Testis (tissue), 5 donors: ENCODE measurements at places on chromosomes 16 and 17. TPM values are rescaled to one million over a fixed set of nuclear protein-coding genes. Genes with fewer than 3 reads are reported as not detected.

The CD7 gene
- 0.55 TPM for total RNA-seq

The HOXB6 gene
- 2.0 TPM for total RNA-seq

The RUNDC1 gene
- 18.5 TPM for total RNA-seq

The MT4 gene
- not detected for total RNA-seq

The OR3A3 gene
- total RNA-seq: not detected

The ABCA10 gene
- 13.6 TPM for total RNA-seq

The CDH13 gene
- 1.2 TPM for total RNA-seq

The MILR1 gene
- total RNA-seq: 3.1 TPM

DNA sequence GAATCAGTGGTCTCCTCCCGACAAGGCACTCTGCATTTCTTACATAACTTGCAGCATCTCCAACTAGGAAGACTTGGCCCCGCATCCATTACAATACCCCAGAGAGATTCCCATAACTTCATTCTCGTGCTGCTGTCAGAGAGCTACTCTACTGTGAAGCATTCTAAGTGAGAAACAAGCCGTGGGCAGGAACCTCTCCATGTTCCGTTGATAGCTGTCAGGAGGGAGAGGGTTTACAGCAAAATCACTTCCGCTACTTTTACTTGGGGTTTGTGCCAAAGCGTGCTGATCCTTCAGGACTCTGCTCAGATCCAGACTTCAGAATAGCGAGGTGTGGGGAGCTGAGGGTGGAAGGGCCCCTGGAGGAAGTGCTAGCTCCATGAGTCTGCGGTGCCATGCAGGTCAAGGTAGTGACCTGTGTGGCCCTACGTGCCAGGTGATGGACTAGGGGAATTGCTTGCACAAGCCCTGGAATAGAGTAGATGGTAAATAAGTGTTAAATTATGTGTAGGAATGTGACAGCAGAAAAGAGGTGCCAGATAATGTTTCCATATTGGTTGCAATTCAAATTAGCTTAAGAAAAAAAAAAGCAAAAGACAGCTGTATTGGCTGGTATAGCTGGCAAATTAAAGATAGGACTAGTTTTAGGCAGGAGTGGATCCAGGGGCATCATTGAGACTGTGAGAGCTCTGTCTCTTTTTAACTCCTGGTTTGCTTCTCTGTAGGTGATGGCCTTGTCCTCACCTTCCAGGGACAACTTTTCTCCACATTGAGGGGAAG, 358.5 kb upstream of the ERCC4 start:
- H3K27ac ChIP-seq: no peak overlapping the region
- H3K27me3 ChIP-seq: no peaks in the 10 kb centered on the region
- no peak overlapping the region for H3K4me3 ChIP-seq
- no peaks in the 10 kb centered on the region for H3K36me3 ChIP-seq
- H3K4me1 ChIP-seq: no peaks in the 10 kb centered on the region

- H3K4me3 ChIP-seq: no peak overlapping the region
- no peak for DNase-seq
- H3K27ac ChIP-seq: no peak overlapping the region
- H3K27me3 ChIP-seq: no peaks in the 10 kb centered on the region
These were observed 21.5 kb upstream of the EEF2K start for GRCh38 chr16:22184615-22184968.

GRCh38 chr16:28283798-28284577, 8.3 kb upstream of the SBK1 start:
- H3K27ac ChIP-seq: no peak overlapping the region
- no peaks in the 10 kb centered on the region for H3K27me3 ChIP-seq
- no peak overlapping the region for H3K4me3 ChIP-seq
- no peaks in the 10 kb centered on the region for H3K4me1 ChIP-seq
- no peaks in the 10 kb centered on the region for H3K36me3 ChIP-seq
- DNase-seq: no peak

DNA sequence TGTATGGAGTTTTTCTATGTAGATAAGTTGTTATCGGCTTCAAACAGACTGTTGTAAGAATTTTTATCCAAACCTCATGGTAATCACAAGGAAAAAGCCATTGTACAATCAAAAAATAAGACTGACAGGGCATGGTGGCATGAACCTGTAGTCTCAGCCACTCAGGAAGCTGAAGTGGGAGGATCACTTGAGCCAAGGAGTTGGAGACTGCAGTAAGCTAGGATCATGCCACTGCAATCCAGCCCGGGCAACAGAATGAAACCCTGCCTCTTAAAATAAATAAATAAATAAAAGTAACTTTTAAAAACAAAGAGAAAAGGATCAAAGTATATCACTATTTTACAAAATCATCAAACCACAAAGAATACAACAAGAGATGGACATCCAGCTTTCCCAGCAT, 14.4 kb downstream of the OR1A1 start:
- no peaks in the 10 kb centered on the region for H3K27me3 ChIP-seq
- DNase-seq: no peak
- H3K4me1 ChIP-seq: no peaks in the 10 kb centered on the region
- H3K4me3 ChIP-seq: no peak overlapping the region
- no peaks in the 10 kb centered on the region for H3K36me3 ChIP-seq

DNA sequence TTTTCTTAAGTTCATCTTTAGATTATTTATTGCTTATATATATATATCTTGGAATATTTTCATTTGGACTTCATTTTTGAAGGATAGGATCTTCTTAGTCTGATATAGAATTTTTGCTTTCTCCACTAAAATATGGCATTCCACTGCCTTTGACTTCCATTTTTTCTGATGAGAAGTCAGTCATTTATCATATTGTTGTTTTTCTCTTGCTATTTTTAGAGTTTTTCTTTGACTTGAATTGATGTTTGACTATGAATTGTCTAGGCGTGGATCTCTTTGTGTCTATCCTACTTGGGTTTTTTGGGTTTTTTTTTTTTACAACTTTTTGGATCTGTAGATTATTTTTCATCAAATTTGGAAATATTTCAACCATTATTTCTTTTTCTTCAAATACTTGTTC, 67.7 kb downstream of the NLK start:
- DNase-seq: no peak
- no peaks in the 10 kb centered on the region for H3K36me3 ChIP-seq
- H3K4me3 ChIP-seq: no peak overlapping the region

DNA sequence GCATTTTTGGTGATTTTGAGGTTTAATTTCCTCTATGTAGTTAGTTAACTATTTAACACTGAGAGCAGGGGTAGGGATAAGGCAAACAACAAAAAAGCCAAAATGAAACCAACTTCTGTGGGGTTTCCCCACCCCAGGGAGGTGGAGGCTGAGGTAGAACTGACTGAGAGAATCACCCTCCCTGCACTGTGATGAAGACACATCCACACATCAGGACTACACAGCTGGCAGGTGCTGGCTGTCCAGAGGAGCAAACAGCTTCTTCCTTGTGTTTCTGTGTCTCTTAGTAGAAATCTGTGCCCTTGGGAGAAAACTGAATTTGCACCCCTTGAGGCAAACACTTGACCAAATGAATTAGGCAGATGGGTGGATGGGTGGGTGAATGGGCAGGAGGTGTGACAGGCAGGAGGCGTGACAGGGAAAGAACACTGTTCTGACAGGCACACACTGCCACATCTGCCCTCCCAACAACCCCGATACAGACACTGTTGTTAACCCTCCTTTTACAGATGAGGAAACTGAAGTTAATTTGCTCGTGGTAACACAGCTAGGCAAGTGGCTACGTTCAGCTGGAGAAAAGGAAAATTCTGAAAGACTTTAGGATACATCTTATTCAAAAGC, 62.9 kb upstream of the AMZ2 start:
- H3K27me3 ChIP-seq: no peaks in the 10 kb centered on the region
- H3K27ac ChIP-seq: no peak overlapping the region
- H3K4me3 ChIP-seq: no peak overlapping the region
- no peaks in the 10 kb centered on the region for H3K36me3 ChIP-seq

- H3K4me3 ChIP-seq: no peak overlapping the region
- H3K27me3 ChIP-seq: no peaks in the 10 kb centered on the region
- H3K36me3 ChIP-seq: no peaks in the 10 kb centered on the region
- no peaks in the 10 kb centered on the region for H3K4me1 ChIP-seq
These were observed 18.5 kb upstream of the APRT start for GRCh38 chr16:88830258-88830657.

DNA sequence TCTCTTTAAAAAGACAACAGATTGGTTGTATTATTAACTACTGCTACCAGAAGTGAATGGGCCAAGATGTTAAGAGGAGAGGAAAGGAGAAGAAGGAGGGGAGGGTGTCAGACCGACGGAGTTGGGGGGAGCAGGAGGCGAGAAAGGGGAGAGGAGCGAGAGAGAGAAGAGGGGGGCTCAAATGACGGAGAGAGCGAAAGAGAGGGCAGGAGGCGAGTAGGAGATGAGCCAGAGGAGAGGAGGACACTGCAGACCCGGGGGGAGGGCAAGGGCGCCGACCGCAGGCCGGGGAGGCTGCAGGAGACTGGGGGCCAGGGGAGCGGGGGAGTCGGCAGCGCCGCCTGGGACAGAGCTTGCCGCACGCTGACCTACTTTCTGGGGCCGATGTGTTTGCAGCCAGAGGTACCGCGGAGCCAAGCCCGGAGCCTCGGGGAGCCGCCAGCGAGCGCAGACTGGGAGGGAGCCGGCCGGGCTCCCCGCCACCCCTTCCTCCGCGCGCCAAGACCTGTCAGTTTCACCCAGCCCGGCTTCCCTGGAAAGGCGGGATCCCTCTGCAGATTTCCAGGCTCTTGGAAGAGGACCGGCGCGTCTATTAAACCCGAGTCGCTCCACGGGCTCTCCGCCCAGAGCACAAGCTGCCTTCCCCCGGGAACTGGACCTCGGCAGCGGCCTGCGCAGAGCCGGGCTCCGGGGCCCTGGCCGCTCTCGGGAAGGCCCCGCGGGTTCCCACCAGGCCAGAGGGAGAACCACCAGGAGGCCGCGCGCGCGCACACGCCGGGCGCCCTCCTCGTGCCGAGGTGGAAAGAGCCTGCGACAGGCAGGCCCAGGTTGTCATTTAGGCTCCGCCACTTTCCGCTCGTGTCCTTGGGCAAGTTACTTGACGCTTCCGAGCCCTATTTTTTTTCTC, 74.6 kb downstream of the CMC2 start:
- peak; percentile 86 for DNase-seq
- H3K27ac ChIP-seq: peak overlapping the region; percentile 67

DNA sequence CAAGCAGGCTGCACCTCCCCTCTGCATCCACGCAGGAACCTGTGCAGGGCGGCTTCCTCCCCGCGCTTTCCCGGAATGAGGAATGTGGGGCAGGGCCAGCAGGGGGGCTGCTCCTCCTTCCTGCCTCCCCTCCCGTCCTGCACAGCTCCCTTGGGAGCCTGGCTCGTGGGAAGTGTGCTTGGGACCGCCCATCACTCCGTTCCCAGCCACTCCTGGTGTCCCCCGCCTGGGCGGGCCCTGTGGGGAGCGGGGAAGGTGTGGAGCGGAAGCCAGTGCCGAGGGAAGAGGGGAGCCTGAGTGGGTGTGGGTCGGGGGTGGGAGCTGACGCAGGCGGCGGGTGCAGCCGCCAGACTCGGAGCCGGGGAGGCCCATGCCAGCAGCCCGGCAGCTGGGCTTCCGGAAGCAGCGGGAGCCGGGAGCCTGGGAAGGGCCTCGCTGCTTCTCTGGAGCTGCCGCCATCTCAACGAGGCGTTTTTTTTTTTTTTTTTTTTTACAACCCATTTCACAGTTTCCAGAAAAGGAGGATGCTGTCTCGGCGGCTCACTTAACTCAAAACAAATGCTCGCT, 24.1 kb downstream of the BAHCC1 start:
- DNase-seq: peak; percentile 60
- H3K27ac ChIP-seq: peak overlapping the region; percentile 47
- peaks cover 56% of the 10 kb centered on the region for H3K4me1 ChIP-seq
- no peaks in the 10 kb centered on the region for H3K27me3 ChIP-seq
- no peak overlapping the region for H3K4me3 ChIP-seq

GRCh38 chr17:55420067-55420775, 1.4 kb downstream of the MMD start:
- H3K4me3 ChIP-seq: peak overlapping the region; percentile 79
- no peaks in the 10 kb centered on the region for H3K27me3 ChIP-seq
- no peak for DNase-seq
- H3K27ac ChIP-seq: peak overlapping the region; percentile 89
- no peaks in the 10 kb centered on the region for H3K36me3 ChIP-seq

DNA sequence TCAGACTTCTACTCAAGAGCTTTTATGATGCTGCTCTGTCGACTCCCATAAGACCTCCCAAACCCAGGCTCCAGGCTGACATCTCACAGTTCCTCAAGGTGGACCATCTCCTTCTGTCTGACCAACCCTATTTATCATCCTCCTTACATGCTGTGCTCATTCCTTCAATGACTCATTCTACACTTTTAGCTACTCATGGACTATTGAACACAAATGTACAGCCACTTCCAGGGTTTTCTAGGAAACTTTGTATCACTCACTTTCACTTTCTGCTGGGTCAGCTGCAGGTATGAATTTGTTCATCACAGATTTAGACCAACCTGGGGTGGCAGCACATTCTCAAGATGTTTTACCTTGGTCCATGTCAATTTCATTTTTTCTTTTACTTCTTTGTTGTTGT, 162.4 kb upstream of the FAM20A start:
- H3K27ac ChIP-seq: no peak overlapping the region
- no peaks in the 10 kb centered on the region for H3K27me3 ChIP-seq
- peaks cover 8% of the 10 kb centered on the region for H3K4me1 ChIP-seq
- H3K4me3 ChIP-seq: no peak overlapping the region
- no peaks in the 10 kb centered on the region for H3K36me3 ChIP-seq
- no peak for DNase-seq

- no peaks in the 10 kb centered on the region for H3K27me3 ChIP-seq
- DNase-seq: no peak
- no peak overlapping the region for H3K27ac ChIP-seq
- no peak overlapping the region for H3K4me3 ChIP-seq
- peaks cover 9% of the 10 kb centered on the region for H3K4me1 ChIP-seq
- no peaks in the 10 kb centered on the region for H3K36me3 ChIP-seq
These were observed 22.9 kb downstream of the COPZ2 start for GRCh38 chr17:48014595-48015111.

- H3K4me1 ChIP-seq: peaks cover 6% of the 10 kb centered on the region
- no peak overlapping the region for H3K4me3 ChIP-seq
These were observed 61.2 kb downstream of the USP32 start for GRCh38 chr17:60330731-60331130.

GRCh38 chr16:24372824-24373223, 116.7 kb downstream of the CACNG3 start:
- no peaks in the 10 kb centered on the region for H3K36me3 ChIP-seq
- H3K27ac ChIP-seq: no peak overlapping the region
- H3K4me1 ChIP-seq: no peaks in the 10 kb centered on the region
- H3K4me3 ChIP-seq: no peak overlapping the region
- H3K27me3 ChIP-seq: no peaks in the 10 kb centered on the region

DNA sequence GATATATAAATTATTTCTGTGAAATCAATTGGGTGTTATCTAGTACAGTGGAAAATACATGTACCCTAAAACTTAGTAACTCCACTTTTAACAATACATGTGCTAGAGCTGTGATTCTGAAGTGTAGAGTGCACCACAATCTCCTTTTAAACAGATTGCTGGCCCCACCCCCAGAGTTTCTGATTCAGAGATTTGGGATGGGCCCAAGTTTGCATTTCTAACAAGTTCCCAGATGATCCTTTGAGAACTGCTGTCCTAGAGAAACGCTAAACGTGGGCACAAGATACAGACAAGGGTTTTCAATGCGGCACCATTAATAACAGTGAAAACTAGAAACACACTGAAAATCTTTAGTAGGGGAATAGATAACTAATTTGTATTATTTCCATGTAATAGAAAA, 49.2 kb downstream of the NXPH3 start:
- no peak overlapping the region for H3K4me3 ChIP-seq
- H3K27me3 ChIP-seq: no peaks in the 10 kb centered on the region
- H3K4me1 ChIP-seq: peaks cover 2% of the 10 kb centered on the region
- H3K36me3 ChIP-seq: no peaks in the 10 kb centered on the region
- no peak overlapping the region for H3K27ac ChIP-seq
